ENCODE measurements at places on chromosomes 5 and 9. TPM values are rescaled to one million over a fixed set of nuclear protein-coding genes. Genes with fewer than 3 reads are reported as not detected.

SLC25A48 gene
- total RNA-seq: 1.1 TPM

- H3K27ac ChIP-seq: no peak overlapping the region
- H3K4me1 ChIP-seq: no peaks in the 10 kb centered on the region
- no peaks in the 10 kb centered on the region for H3K36me3 ChIP-seq
- no peak for DNase-seq
These were observed 91.8 kb upstream of the TBCA start for GRCh38 chr5:77867914-77868313.

DNA sequence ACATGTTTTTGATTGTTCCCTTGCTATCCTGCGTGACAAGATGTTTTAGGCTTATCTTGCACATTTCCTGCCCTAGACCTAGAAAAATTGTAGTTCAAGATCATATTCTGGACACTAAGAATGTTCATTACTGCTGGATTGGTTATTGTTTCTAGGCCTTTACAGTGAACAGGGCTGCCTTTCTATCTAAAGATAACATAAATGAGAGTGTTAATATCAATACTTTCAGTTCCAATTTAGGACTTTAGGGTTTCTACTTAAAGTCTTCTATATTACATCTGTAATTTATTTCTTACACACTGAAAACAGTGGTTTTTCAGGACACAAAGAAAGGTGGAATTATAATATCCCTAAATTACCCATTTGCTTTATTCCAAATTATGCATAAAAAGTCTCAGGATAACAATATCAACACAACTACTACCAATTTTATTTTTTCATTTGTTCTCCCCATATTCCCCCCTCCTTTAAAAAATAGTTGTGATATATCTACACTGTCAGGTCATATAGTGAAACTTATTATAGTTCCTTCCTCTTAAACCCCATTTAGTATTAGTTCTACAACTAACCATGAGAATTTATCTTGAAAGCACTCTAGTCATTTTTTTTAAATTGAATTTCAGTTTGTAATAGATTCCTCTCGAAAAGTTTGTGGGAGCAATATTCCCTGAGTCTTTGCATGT is 293.9 kb upstream of the RIOK2 start:
- H3K27me3 ChIP-seq: no peaks in the 10 kb centered on the region
- no peak for DNase-seq
- no peaks in the 10 kb centered on the region for H3K36me3 ChIP-seq
- H3K27ac ChIP-seq: no peak overlapping the region

ZNF883 gene
- total RNA-seq: 0.08 TPM

C5orf52 gene
- not detected for total RNA-seq

DNA sequence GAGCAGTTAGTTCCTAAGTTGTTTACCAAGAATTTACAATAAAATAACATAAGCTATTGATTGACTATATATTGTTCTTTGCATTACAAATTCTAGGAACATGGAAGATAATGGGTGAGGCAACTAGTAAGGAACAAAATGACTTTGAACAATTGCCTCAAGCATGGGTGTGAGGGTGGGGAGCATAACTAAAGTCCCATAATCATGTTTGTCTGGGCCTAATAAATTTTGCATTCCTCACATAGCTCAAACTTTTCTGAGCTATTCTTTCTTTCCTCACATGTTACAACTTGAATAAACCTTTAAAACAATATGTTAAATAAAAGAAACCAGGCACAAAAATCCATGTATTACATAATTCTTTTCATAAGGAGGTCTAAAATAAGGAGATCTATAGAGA is 1066.1 kb downstream of the NR2F1-AS1 start:
- H3K36me3 ChIP-seq: no peaks in the 10 kb centered on the region
- H3K27me3 ChIP-seq: no peaks in the 10 kb centered on the region
- H3K4me1 ChIP-seq: peaks cover 3% of the 10 kb centered on the region
- no peak for DNase-seq
- H3K27ac ChIP-seq: no peak overlapping the region

DNA sequence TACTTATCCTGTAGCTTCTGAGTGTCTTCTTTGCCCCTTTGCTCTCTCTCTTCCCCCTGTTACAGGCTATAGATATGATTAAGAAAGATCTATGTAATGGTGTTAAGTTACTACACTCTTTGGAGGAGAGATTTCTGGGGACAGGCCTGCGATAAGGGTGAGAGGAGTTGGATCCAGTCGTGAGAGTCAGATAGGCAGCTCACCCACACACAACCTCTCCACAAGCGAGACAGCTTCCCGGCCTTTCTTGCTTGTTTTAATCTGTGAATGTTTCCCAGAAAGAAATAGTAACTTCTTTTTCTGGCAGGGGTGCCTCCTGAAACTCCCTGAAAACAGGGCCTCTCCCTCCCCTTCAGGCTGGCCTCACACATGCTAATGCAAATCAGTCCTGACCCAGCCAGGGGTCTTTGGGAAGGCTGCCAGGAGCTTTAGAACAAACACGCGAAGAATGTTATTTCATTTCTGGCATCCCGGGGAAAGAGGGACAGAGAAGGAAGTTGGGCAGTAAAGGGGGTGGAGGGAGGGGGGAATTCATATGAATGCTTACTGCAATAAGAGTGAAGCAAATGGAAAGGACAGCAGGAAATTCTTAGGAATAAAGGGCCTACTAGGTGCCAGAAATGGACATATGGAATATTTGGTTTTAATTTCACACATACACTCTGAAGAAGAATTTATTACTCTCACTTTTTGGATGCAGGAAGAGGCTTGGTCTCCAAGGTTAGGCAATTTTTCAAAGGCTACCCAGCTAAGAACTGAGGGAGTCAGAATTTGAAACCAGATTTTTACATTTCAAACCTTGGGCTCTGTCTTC is 215.8 kb upstream of the TRIM32 start:
- H3K4me3 ChIP-seq: no peak overlapping the region
- H3K27me3 ChIP-seq: no peaks in the 10 kb centered on the region
- no peak for DNase-seq
- no peaks in the 10 kb centered on the region for H3K36me3 ChIP-seq

GRCh38 chr9:84513473-84513872 is 156.1 kb upstream of the NTRK2 start:
- H3K27ac ChIP-seq: no peak overlapping the region
- H3K4me1 ChIP-seq: no peaks in the 10 kb centered on the region
- no peak overlapping the region for H3K4me3 ChIP-seq
- H3K36me3 ChIP-seq: no peaks in the 10 kb centered on the region

- no peaks in the 10 kb centered on the region for H3K27me3 ChIP-seq
- DNase-seq: no peak
- H3K4me3 ChIP-seq: no peak overlapping the region
- H3K36me3 ChIP-seq: no peaks in the 10 kb centered on the region
These were observed 150.8 kb upstream of the RANBP3L start for GRCh38 chr5:36452424-36453006.

DNA sequence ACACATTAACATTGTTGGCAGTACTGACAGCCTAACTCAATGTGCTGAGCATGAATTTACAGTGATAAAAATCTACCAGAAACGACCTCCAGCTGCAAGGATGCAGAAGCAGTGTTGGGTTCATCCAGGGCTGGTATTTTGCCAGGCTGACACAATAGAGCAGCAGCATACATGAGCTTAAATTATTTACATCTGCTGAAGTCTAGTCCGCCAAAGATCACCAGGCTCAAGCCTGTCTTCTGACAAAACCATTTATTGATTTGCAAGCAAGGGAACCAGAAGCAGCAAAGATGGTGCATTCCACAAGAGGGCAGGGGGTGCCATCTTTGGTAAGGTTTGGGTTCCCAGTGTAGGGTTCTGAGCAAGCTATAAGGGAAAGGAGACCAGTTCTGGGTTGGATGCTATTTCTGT is 8.7 kb upstream of the C5orf34 start:
- H3K27me3 ChIP-seq: no peaks in the 10 kb centered on the region
- peaks cover 21% of the 10 kb centered on the region for H3K36me3 ChIP-seq
- no peak overlapping the region for H3K27ac ChIP-seq
- no peak for DNase-seq
- no peaks in the 10 kb centered on the region for H3K4me1 ChIP-seq

CBY3 gene
- not detected for total RNA-seq

GRCh38 chr5:167726642-167727041 is 564.8 kb upstream of the WWC1 start:
- no peak for DNase-seq
- H3K36me3 ChIP-seq: no peaks in the 10 kb centered on the region
- H3K27ac ChIP-seq: no peak overlapping the region
- H3K4me3 ChIP-seq: no peak overlapping the region
- H3K4me1 ChIP-seq: no peaks in the 10 kb centered on the region

DNA sequence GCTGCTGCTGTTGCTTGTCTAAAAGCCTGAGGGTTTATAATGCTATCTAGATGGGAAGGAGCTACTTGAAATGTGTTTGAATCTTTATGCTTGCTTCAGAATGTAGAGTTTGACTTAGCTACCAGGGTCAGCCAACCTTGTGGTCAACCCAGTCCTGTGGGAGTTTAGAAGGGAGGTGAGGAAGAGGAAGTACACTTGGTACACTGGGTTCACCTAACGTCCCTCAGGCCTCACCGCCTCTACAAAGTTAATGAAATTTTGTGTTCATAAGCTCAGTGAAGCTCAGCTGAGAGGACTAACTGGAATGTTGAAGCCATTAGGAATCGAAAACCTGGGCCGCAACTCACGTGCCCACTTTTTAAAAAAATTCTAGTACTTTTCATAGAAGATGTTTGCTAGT is 10.7 kb downstream of the IQGAP2 start:
- H3K4me3 ChIP-seq: no peak overlapping the region
- H3K27me3 ChIP-seq: no peaks in the 10 kb centered on the region
- H3K27ac ChIP-seq: no peak overlapping the region
- DNase-seq: no peak
- H3K4me1 ChIP-seq: peaks cover 10% of the 10 kb centered on the region
- H3K36me3 ChIP-seq: no peaks in the 10 kb centered on the region

- H3K4me3 ChIP-seq: no peak overlapping the region
- H3K4me1 ChIP-seq: no peaks in the 10 kb centered on the region
- no peaks in the 10 kb centered on the region for H3K27me3 ChIP-seq
- no peak for DNase-seq
- H3K27ac ChIP-seq: no peak overlapping the region
- H3K36me3 ChIP-seq: no peaks in the 10 kb centered on the region
These were observed 154.3 kb downstream of the ROR2 start for GRCh38 chr9:91795598-91796241.
